ENCODE measurements at places on chromosomes 7 and 10.

DNA sequence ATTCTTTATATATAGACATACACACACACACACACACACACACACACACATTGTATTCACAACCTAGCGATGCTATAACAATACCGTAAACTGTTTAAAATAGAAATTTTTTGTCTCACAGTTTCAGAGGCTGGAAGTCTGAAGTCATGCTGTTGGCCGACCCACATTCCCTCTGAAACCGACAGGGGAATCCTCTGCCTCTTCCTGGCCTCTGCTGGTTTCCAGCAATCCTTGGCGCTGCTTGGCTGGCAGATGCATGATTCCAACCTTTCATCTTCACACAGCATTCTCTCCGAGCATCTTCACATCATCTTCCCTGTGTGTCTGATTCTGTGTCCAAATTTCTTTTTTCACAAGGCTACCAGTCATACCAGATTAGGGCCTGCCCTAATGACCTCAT is 94.8 kb downstream of the CCDC71L start:
- no peak for DNase-seq

GRCh38 chr7:95951531-95951930 is 179.2 kb downstream of the DYNC1I1 start:
- DNase-seq: no peak

GRCh38 chr7:3464900-3465622 is 164.0 kb downstream of the SDK1 start:
- peak; percentile 58 for DNase-seq

GRCh38 chr7:135828604-135829003 is 80.0 kb upstream of the FAM180A start:
- DNase-seq: no peak

DNA sequence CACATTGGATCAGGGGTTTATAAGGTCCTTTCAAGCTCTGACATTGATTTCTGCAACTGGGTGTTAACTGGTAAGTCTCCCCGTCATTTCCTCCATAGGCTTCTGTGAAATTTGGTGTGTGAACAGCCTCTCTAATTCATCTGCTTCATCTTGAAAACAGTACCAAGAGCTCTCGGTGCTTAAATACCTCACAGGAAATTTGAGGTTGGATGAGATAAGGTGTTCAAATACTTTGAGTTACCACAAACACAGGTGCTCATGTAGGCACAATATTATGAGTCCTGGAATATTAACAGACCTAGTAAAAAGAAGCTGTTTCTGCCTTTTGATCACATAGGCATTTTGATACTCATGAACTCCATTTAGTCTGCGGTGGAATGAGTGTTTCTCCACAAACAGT is 85.2 kb downstream of the RTKN2 start:
- DNase-seq: peak; percentile 60

GRCh38 chr7:100063376-100063775 is 13.8 kb downstream of the ZSCAN21 start:
- DNase-seq: no peak

- no peak for DNase-seq
Measured at GRCh38 chr7:90944021-90944420, 320.2 kb upstream of the FZD1 start.

GRCh38 chr10:96345222-96345621 is 13.6 kb downstream of the OPALIN start:
- DNase-seq: no peak

DNA sequence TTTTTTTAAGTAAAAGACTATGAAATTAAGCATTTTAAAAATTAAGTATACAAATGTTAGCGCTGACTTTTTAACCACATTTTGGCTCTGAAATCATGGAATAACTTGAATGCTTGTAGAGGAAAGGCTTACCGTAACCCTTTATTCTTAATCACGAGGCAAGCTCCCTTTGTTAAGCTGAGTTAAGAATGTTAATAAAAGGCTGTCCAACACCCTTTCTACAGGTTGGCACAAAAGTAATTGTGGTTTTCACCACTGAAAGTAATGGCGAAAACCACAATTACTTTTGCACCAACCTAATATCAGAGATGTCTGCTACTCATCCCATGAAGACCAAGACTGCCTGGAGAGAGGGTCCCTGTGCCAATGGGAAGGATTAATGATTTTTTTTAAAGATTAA is 70.6 kb downstream of the STK17A start:
- no peak for DNase-seq

GRCh38 chr7:83791737-83792136 is 142.8 kb upstream of the SEMA3E start:
- DNase-seq: no peak

DNA sequence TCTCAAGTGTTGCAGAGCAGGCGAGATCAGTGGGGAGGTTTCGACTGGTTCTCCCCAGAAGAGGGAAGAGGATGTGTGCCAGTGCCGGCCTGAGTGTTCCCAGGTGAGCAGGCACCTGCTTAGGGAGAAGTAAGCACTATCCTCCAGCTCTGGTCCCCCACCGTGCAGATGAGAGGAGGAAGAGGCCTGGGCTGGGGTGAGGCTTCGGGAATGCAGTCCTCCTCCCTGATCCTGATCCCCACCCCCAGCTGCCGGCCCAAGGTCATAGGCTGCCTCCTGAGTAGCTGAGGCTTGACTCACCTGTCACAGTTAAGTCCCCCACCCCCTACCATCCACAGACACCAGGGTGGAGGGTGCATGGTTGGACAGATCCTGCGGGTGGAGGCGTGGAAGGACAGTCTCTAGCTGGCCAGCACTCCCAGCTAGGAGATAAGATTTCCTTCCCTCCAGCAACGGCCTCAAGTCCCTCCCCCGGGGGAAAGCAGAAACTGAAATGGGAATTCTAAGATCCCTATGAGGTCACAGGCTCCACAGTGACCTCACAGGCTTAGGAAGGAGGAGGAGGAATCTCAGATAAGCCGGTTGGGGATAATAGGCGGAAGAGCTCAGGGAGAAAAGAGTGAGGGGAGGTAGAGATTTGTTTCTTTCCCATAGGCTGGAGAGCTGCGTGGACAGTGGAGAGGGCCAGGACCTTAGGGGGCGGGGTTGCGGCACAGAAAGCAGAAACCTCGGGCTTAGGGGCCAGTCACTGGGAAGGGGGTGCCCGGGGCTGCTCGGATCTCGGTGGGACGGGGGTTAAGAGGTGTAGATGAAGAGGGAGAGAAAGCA is 1.0 kb downstream of the LRCH4 start:
- DNase-seq: peak; percentile 21

GRCh38 chr10:91598211-91598977 is 34.5 kb downstream of the PPP1R3C start:
- no peak for DNase-seq

DNA sequence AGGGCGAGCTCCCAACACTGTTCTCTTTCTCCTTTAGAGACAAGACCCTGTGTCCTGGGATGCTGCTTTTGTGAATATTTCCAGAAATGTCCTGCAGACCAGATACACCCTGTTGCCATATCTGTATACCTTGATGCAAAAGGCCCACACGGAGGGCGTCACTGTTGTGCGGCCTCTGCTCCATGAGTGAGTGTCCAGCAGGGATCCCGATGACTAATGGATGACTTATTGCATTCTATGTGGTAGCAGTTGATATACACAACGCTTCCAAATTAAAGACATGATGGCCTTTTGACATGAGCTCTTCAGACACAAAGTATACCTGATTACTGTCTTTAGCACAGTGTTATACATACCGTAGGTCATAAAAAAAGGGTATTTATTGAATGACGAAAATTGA is 45.0 kb upstream of the MGAM2 start:
- DNase-seq: no peak

DNA sequence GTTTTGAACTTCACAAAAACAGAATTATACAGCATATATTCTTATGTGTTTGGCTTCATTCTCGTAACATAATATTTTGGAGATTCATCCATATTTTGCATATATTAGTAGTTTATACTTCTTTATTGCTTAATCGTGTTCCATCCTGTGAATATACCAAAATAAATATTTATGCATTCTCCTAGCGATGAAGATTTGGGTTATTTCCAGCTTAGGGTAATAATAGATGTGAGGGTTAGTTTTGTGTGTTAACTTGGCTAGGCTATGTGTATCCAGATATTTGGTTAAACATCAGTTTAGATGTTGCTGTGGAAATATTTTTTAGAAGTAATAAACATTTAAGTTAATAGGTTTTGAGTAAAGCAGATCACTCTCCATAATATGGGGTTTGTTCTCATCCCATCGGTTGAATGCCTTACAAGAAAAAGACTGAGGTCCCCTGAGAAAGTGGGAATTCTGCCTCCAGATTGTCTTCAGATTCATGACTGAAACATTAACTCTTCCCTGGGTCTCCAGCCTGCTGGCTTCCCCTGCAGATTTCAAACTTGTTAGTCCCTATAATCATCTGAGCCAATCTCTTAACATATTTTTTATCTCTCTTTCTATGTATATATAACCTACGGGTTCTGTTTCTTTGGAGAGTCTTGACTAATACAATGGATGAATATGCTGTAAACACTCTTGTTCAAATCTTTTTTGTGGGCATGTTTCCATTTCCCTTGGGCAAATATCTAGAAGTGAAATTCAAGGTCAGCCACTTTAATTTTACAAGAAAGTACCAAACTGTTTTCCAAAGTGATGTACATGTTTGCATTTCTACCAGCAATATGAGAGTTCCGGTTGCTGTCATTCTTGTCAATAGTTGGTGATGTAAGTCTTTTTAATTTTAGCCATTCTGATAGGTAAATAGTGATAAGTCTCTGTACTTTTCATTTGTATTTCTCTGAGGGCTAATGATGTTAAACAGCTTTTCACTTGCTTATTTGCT is 48.7 kb downstream of the PDK4 start:
- DNase-seq: no peak

DNA sequence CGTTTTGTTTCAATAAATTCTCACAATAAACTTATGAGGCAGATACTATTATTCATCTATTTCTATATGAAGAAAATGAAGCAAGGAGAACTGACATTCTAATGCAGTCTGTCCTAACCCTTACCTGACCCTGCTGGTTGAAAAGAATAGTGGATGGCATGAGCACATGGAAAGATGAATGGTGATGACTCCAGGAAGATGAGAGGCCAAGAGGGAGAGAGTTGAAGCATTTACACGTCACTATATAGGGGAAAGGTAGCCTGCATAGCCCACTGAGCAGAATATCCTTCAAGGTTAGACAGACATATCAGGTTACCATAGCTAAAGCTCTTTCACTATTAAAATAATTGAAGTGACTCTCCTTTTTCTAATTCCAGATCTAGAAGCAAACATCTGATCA is 163.9 kb upstream of the CDK1 start:
- DNase-seq: no peak

DNA sequence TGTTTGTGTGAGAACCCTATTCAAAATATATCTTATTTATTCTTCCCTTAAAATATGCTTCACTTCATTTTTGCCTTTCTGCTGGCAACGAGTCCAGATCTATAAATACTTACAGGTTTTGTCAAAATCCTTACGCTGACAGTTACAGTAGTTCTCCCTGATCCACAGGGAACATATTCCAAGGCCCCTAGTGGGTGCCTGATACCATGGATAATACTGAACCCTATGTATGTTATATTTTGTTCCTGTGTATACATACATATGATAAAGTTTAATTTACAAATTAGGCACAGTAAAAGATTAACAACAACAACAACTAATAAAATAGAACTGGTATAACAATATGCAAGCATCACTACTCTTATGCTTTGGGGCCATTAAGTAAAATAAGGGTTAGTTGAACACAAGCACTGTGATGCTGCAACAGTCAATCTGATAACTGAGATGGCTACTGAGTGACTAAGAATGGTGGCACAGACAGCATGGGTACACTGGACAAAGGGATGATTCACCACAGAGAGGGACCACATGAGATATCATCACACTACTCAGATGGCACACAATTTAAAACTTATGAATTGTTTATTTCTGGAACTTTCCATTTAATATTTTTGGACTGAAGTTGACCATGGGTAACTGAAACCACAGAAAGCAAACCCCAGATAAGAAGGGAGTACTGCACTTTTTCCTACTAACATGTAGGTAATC is 29.4 kb upstream of the PCGF5 start:
- DNase-seq: no peak

DNA sequence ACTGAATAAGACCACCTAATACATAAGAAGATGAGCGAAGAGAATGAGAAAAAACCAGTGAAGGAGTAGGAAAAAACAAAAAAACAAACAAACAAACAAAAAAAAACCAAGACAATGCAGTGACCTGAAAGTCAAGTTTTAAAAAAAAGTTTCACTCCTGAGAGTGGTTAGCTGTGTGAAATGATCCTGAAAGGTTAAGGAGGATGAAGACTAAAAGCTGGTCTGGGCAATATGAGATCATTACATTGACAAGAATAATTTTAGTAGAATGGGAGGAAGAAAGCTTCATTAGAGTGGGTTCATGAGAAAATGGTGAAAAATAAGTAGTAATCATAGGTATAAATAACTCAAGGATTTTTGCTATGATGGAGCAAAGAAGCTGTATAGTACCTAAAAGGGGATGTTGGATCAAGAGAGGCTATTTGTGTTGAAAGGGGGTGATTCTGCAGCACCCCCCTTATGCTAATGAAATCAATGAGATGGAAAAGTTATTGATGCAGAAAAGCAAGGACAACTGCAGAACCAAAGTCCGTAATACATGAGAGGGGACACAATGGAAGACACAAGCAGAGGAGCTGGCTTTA is 80.2 kb downstream of the KMT2C start:
- no peak for DNase-seq

GRCh38 chr7:43764039-43764761 is 5.7 kb downstream of the BLVRA start:
- DNase-seq: peak; percentile 61

- DNase-seq: peak; percentile 48
Measured at GRCh38 chr10:129877773-129878371, 86.2 kb downstream of the EBF3 start.

DNA sequence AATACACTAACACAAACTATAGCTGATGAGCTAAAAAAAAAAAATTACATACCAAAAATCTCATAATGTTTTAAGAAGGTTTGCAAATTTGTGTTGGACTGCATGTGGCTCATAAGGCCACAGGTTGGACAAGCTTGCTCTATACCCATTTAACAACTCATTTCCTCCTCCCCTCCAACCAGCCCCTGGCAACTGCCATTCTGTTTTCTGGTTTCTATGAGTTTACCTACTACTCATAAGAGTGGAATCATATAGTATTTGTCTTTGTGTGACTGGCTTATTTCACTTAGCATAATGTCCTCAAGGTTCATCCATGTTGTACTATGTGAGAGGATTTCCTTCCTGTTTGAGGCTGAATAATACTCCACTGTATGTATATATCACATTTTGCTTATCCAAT is 100.4 kb upstream of the ARHGAP21 start:
- no peak for DNase-seq

GRCh38 chr7:103576641-103577040 is 130.6 kb upstream of the SLC26A5 start:
- no peak for DNase-seq

GRCh38 chr10:44060221-44060620 is 324.7 kb downstream of the CXCL12 start:
- DNase-seq: no peak

- DNase-seq: no peak
Measured at GRCh38 chr7:148624735-148625134, 34.2 kb downstream of the C7orf33 start.

- DNase-seq: no peak
Measured at GRCh38 chr7:115070311-115070710, 148.4 kb downstream of the MDFIC start.

GRCh38 chr7:116165717-116166116 is 44.6 kb upstream of the TES start:
- DNase-seq: no peak

Data from CD4-positive, alpha-beta T cell treated with Interleukin-17A for 4 hours (primary cell).